ENCODE measurements at places on chromosomes 12 and 14.
A peak's percentile ranks its signal among the peaks of the same experiment; 100 is the strongest.

DNA sequence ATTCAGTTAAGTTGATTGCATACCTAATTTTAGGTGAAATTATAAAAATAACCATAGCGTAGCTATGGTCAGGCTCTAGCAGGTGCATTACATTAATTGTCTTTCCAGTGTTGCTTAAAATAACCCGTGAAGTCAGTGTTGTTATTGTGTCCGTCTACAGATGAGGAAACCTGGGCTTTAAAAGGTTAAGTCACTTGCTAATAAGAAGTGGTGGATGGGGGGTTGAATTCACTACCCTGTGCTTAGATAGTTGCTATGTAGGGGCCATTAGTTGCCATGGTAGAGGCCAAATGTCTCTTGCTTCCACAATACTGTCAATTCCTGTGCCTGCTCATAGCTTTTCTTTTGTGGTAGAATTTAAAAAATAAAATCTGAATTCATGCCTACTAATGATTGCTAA, 174.8 kb downstream of the PELI2 start:
- DNase-seq = no peak

- no peak for DNase-seq
These were observed 1.2 kb downstream of the NRDE2 start for GRCh38 chr14:90330203-90331196.

GRCh38 chr12:26636710-26637328, 196.2 kb downstream of the ITPR2 start:
- DNase-seq = peak; percentile 37

GRCh38 chr14:94673071-94673470, 60.9 kb downstream of the SERPINA3 start:
- DNase-seq = no peak

GRCh38 chr12:54230555-54230954, 41.8 kb upstream of the SMUG1 start:
- DNase-seq = no peak

DNA sequence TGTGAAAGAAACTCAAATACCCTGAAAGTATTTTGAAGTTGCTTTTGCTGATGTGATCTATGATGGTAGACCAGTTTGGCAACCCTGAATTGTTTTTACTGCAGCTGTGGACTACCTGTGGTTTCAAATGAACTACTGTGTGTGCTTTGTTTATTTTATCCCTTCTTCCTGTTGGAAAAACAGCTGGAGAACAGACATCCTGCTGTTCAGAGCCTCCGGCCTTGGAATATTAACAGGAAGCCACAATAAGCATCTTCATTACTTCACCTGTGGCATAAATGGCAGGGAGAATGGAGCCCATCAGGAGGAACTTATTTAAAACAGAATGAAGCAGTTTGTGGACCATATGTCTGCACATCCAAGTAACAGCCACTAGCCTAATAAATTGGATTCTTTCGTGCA, 104.8 kb downstream of the DUSP6 start:
- DNase-seq = no peak

DNA sequence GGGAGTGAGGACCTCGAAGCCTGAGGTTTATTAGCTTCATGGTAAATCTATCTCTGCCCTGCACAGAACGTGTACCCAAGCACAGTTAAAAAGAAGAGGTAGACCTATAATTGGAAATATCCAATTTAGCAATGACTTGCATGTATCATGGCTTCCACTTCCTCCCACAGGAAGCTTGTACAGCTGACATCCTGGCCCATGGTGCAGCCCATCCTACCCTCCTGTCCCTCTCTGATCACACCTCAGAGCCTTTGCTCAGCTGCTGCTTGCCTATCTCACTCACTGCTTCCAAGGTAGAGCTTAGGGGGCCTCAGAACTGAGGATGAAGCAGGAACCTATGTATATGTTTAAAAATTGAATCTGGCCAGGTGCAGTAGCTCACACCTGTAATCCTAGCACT, 4.3 kb upstream of the BCDIN3D start:
- no peak for DNase-seq

- DNase-seq = peak; percentile 84
These were observed 11.0 kb downstream of the ASB2 start for GRCh38 chr14:93965287-93965821.

DNA sequence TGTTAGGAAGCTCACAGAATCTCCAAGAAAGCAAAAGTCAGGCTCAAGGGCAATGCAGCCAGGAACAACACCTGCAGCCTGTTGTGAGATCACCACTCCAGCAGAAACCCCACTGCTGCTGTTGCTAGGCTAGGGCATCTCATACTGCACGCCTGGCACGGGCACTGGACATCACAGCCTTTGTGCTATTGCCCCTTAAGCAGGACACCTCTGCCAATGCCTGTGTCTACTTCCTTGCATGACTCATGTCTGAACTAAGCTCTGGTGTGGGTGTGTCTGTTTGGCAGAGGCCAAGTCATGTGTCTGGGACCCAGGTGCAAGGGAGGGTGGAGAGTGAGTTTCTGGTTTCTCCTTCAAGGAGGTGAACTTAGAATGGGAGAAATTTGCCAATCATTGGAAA, 10.0 kb upstream of the DDX47 start:
- peak; percentile 38 for DNase-seq

DNA sequence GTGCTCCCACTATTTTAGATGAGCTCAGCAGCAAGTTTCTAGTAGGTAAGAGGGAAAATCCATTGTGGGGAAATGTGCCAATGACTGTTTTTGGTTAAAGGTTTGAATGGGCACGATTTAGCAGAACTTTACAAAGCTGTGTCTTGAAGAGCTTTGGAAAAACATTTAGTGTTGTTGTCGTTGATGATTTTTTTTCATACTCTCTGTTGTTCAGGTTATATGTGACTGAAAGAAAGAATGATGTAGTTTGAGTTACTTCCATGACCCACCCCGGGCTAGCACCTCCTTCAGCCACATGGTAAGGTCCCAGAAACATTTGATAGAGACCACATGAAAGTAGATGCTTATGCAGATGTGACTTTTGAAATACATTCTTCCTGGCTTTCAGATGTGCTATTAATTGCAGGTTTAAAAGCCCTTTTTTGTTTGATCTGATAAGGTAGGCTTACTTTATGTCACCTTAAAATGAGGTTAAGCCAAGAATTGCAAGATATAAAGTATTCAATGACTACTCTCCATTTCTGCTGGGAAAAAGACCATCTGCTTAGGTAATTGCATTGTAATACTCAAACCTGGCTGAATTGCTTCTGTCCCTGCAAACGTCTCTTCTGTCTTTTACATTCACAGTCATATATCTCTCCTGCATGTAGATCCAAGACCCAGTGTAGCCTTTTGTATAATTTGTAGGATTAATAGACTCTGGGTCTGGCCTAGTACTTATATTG, 250.6 kb downstream of the RGS6 start:
- no peak for DNase-seq

DNA sequence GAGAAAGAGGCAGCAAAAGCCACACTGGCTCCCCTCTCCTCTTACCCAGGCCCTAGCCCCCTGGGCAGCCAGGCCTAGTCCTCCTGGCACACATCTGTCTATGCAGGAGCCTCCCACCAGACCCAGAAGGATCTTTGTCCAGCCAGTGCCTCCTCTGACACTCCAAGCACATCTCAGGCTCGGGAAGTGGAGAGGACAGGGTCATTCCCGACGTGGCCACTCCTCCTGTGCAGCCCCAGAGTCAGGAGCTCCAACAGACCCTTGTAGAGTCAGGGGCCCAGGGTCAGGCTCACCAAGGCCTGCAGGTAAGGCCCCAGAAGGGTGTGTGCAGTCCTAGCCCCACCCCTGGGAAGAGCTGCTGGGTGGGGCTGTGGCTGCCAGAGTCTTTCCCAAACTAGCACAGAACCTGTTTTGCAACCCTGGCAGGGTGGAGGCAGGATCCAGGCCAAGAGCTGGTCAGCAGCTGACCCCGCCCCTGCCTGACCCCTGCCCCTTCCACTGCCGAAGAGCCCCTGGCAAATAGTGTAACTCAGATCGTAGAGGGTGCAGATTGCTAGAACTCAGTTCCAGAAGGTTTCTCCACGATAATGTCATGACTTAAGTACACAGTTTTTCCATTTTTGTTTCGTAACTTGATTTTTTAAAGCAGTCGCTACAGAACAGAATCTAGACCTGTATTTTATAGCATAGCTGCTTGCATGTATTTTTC, 26.6 kb upstream of the PNMA1 start:
- no peak for DNase-seq

DNA sequence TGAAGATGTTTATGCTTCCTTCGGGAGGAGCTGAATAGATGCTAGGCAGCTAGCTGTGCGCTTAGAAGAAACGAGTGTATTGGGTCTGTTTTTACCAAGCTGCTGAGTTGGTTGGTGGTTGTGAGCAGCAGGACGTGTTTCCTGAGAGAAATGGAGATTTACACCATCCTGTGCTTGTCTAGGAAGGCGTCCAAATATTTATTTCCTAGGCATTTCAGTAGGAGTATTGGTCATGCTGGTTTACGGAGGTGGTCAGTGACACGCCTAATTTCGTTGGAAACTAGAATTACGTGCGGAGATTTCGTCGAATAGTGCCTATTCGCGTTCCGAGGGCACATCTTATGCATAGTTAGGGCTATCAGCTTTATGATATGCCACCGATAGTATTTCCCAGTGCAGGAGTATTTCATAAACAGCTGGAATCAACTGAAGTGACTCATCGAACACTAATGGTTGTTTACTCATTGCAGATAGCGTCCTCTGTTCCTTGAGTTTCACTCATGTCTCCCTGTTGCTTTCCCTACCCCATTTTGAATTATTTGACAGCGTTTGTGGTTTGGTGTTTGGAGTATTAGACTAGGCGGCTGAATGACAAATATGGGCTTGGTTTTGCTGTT, 780 bp downstream of the TBC1D15 start:
- peak; percentile 32 for DNase-seq

DNA sequence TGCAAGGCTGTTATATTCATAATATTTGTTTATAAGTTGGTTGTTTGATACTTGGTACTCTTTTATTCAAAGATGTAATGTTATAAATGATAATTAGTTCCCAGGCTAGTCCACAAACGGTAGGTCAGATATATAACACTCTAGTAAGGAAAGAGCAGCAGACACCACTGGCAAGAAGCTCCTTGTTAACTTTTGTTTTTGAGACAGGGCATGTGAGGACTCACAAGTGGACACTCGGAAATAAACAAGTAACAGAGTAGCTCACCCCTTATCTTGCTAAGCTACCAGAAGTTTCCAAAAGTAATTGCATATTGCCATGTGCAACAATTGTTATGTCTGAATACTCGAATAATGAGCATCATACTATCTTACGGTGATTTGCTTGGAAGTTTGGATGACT, 38.6 kb upstream of the YARS2 start:
- no peak for DNase-seq

DNA sequence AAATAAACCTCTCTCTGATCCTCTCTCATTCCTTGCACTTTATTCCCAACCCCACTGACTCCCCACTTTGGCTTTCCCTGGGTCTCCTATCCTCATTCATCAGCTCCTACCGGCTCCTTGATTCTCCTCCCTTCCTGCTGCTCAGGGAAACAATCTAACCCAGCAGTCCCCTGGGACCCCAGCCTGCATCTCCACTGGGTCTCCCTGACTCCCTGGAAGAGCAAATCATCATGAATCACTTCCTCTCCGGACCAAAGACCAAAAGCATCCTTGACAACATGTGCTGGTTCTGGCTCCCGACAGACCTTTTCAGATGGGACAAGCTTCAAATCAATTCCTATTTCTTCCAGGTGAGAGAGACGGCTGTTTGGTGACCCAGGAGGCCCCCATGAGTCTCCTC, 76.6 kb downstream of the HSPB8 start:
- DNase-seq = no peak

- peak; percentile 82 for DNase-seq
These were observed 86.6 kb downstream of the KITLG start for GRCh38 chr12:88493636-88494035.

DNA sequence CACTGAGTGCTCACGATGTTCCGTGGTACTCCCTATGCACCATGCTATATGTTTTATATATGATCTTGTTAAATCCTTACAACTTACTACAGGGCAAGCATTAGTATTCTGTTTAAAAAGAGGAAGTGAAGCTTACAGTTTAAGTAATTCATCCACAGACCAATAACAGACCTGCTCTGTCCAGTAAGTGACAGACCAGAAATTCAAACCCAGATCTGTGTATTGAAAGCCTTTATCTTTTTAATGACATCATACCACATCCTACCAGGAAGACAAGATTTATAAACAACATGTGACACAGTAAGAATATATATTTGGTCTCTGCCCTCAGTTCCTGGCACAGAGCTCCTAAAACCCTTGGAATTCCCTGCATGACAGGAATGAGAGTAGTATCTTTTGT, 206.5 kb downstream of the STXBP6 start:
- DNase-seq = no peak

DNA sequence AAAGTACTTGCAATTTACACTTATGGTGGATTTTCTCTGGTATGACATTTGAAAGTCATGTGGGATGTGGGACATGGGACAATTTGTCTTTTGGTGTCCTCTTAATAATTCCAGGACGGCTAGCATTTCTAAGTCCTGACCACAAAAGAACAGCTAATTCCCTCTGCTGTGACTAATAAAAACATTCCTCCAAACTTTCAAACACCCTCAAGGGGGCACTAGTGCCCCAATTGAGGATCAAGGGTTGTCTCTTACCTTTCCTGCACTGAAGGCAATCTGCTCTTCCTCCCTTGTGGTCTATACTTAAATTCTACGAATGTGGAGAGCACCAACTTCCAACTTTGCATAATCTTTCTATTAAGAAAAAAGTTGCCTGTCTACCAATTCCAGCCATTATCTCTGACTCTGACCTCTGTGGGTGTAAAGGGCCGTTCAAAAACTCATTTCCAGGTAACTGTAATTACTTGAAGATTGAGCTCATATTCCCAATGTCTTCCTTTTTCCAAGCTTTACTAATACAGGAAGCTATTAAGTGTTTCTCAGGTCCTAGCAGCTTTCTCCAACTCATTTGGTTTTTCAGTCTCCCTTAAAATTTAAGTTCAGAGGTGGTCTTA, 210.2 kb downstream of the PTPRO start:
- DNase-seq = peak; percentile 29

DNA sequence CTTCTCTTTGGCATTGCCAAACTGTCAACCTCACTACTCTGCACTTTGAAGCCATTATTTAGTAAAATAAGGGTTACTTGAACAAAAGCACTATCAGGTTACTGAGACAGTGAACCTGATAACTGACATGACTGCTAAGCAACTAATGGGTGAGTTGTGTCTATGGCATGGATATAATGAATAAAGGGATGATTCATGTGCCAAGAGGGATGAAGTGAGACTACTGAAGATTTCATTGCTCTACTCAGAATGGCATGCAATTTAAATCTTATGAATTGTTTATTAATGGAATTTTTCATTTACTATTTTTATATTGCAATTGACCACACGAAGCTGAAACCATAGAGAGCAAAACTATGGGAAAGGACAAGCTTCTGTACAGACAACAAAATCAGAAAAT, 74.4 kb downstream of the CEP128 start:
- no peak for DNase-seq

GRCh38 chr14:104665657-104666522, 23.5 kb upstream of the INF2 start:
- DNase-seq = no peak

GRCh38 chr14:68399971-68400370, 392.9 kb downstream of the ZFP36L1 start:
- DNase-seq = no peak

- no peak for DNase-seq
These were observed 120.0 kb downstream of the OTOGL start for GRCh38 chr12:80219345-80219744.
